ENCODE measurements at places on chromosomes 4 and X.
A peak's percentile ranks its signal among the peaks of the same experiment; 100 is the strongest.

DNA sequence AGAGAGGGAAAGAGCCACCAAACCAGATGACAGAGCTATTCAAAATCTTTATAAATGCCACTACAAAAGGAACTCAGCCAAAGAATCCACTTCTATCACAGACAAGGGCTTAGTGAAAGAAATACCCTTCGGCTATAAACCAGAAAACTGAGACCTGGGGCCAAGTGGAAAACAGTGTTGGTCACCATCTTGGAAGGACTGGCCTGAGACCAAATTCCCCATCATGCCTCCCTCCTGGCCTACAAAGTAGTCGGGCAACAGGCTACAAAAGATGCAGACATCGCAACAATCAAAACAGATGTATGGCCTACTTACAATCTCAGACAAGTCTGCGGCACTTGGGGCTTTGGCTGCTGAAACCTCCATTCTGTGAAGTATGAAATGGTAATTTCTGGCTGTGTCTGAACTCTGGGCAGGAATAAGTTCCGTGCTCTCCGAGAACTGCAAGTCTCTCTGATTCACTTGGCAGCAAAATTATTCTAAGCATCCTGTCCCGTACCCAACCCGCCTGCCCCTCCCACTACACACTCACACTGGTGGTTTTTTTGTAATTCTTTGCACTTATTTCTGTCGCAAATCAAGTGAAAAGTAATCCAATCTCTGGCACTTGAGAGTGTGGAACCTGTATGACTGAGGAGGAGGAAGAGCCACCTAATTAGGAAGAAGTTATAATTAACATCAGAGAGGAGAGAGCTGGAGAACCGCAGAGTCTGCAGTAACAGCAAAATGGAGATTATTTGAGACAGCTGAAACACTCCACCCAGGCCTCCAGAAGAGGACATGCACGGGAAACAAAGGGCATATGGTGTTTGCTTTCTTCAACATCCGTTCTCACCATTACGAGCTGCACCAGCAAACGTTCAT is 87.8 kb downstream of the SH3KBP1 start:
- DNase-seq: peak; percentile 56

DNA sequence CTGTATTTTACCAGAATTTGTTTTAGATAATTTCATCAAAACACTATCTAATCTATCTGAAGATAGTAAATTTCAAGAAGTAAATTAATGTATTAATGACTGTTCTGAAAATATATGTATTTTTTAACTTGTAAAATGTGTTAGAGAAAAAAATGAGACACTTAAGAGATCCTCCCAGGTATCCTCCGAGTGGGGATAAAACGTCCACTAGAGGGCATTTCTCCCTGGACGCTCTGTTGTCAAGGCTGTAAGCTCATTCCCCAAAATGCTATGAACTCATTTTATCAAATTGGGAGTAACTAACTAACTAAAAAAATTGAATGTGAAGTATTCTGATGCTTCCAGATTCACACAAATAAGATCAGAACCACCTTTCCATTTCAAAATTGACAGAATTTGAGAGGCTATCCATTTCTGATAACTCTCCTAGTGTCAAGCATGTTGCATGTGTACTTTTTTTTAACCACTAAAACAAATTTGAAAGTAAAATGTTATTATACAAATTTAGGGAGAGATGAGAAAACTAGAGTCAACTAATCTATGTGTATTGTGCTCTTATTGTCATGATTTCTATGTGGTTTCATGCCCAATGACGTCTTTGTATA is 337.3 kb upstream of the HS3ST1 start:
- DNase-seq: peak; percentile 6

GRCh38 chr4:182492423-182492822 is 249.2 kb downstream of the TENM3 start:
- DNase-seq: no peak

DNA sequence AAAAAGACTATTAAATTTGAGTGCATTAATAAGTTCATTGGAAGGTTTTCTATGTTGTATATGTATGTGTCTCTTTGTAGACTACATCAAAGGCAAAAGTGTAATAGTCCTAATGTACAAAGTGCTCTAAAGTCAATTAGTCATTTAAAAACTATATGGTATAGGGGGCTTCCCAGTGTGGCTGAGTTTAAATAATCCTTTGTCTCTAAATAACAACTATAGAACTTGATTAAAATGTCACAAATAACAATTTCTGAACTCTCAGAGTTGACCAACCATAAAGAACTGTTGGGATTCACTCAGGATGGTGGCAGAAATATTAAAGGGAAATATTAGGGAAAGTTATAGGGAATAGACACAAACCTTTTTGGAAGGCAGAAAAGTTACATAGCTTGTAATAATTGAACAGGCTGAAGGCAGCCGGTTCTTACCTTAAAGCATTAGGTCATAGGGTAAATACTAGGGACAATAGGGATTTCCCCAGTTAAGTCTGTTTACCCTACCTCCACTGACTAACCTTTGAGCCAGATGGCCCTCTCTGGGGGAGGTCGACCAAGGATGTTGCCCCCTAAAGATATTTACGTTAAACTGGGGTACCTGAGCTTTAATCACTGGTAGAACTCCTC is 1054.2 kb downstream of the ARAP2 start:
- no peak for DNase-seq

DNA sequence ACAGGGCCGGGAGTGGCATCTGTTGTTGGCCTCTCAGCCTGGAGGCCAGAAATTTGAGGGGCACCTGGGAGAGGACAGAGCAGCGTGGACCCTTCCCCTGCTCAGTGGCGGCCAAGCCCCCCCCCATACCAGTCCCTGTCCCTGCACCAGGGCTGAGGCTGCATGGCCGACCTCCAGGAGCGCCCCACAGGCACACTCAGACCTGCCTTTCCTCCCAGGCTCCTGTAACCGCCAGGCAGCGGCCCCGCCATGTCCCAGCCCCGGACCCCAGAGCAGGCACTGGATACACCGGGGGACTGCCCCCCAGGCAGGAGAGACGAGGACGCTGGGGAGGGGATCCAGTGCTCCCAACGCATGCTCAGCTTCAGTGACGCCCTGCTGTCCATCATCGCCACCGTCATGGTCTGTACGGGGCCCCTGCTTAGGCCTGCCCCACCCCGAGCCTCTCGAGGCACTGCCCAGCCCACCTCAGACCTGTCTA is 15.3 kb downstream of the TMEM175 start:
- DNase-seq: no peak

GRCh38 chrX:103066606-103067005 is 2.6 kb upstream of the BEX1 start:
- DNase-seq: no peak

DNA sequence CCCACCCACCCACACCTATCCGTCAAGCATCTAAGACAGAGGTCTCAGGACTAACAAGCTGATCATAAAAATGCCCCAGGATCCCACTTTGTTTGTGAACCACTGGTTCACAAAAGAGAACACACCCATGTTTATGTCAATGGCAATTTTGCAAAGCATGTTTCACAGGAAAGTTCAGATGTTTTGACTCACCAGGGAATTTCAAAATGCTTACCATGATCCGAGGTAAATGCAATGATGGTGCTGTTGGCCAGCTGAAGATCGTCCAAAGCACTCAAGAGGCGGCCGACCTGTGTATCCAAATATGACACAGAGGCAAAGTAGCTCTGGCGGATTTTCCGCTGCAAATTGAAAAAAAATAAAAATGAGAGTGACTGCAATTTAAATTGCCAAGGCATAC is 15.0 kb downstream of the IDS start:
- no peak for DNase-seq

DNA sequence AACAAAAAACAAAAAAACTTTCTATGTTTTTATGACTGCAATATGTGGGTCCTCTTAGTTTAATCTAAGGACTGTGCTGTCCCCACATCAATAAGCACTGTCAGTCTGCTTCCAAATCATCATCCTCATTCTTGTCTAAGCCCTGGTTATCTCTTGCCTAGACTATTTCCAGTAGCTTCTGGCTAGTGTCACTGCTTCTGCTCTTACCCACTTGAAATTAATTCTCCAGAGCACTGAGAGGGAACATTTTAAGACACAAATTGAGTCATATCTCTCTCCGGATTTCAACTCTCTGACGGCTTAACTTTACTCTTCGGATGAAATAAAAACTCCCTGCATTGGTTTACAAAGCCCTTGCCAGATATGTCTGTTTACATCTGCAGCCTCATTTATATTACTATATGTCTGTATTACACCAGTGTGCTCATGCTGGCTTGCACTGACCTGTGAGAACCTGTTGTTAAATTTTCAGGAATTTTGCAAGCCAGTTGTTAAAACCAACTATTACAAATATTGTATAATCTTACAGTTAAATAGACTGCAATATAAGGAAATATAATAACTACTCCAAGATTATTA is 345.9 kb downstream of the ADGRL3 start:
- no peak for DNase-seq

- DNase-seq: no peak
Observed at GRCh38 chrX:150698981-150699380, 5.8 kb downstream of the MTMR1 start.

- peak; percentile 69 for DNase-seq
Observed at GRCh38 chr4:75655562-75655961, 17.6 kb downstream of the G3BP2 start.

GRCh38 chr4:87545052-87545451 is 15.9 kb upstream of the SPARCL1 start:
- no peak for DNase-seq

DNA sequence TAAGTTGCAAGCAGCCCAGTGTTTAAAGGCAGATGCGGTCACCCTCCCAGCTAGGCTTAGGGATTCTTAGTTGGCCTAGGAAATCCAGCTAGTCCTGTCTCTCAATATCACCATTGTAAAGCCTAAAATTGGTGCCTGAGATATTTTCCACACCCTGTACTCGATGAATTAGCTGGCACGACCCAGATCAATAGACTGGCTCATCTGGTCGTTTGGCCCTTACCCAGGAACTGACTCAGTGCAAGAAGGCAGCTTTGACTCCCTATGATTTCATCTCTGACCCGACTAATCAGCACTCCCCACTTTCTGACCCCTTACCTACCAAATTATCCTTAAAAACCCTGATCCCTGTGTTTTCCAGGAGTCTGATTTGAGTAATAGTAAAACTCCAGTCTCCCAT is 384.9 kb upstream of the SLC7A11 start:
- DNase-seq: no peak

DNA sequence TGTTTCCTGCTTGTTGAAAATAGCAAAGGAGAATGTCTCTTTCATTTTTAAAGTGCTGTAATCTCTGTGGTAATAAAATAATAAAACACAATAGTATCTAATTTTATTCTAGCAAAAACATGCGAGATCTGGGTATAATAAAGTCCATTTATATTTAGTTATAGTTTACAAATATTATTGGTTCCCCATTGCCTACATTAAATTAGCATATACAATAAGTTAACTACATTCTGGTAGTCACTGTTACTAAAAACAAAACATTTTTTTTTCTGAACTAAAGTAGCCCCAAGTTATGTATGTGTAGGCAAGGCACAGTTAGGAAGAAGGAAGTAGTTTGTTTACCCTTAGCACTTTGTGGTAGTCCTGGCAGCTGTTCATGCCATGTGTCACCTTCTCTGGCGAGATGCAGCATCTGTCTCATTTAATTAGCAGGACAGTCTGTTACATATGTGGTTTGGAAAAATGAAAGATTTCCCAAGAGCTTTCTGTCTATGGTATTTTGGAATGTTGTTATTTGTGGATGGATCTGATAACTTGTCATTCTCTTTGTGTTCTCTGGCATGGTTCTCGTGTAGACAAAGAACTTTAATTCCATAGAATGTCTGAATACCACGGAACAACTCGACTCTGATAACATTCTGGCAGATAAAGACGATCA is 231.3 kb upstream of the PITX2 start:
- no peak for DNase-seq

DNA sequence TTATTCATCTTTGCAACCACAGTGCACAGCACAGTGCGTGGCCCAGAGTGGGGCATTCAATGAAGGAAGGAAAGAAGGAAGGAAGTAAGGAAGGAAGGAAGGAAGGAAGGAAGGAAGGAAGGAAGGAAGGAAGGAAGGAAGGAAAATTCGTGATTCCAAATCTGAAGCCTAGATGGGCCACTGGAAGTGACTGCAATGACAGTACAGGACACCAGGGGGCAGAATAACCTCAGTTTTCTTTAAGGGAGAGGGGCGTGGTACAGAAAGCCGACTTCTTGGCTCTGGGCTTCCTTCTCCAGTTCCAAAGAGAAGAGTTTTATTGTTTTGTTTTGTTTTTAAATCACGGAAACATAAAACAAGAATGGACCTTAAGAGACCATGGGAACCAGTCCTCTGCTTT is 47.8 kb downstream of the APLN start:
- peak; percentile 64 for DNase-seq

DNA sequence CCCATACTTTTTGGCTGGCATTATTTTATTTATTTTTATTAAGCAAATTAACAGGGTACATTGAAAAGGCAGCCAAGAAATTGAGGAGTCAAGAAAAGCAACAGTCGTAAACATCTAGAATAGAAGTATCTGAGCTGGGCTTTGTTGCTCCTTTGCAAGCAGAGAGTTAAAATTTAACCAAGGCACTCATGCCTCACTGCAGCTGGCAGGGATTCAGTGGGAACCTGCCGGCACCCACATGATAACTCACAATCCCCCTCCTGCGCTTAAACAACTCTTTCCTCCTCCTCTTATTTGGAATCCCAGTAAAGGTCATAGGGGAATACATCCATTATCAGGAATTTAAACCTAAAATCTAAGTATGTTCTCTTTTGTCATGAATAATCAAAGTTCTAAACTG is 115.5 kb downstream of the SOX3 start:
- DNase-seq: no peak

DNA sequence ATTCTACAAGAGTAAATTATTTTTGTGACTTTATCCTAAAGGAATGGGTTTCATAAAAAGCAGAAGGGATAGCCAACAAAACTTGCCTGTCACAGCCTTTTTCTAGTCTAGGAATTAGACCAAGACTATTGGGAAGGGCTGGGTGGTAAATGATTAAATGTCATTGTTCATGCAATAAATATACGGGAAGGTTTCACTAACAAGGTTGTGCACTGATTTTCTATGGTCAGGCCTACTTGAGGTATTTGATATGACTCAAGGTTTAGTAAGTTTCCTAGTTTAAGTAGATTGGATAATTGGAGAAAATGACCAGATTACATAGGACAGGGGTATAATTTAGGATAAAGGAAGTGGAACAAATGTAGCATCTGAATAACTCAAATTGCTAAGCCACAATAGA is 249.1 kb upstream of the BMP3 start:
- DNase-seq: no peak

DNA sequence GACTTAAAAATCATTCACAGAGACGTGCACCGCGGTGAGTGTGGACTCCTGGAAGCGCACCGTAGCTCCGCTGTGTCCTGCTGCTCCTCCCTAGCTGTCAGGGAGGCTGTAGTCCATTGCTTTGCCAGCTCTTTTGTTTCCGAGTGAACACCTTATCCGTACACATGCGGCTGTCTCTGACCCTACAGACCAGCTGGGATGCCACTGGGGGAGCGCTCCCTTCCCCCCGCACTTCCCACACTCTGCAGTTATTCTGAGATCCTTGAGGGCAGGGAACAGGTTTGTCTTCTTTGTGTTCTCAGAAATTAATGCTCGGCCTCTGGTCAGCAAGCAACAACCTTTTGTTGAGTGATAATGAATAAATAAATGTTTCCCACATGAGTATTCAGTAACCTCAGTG is 33.7 kb upstream of the MSANTD1 start:
- no peak for DNase-seq
